ENCODE measurements at places on chromosomes 16 and 17.

DNA sequence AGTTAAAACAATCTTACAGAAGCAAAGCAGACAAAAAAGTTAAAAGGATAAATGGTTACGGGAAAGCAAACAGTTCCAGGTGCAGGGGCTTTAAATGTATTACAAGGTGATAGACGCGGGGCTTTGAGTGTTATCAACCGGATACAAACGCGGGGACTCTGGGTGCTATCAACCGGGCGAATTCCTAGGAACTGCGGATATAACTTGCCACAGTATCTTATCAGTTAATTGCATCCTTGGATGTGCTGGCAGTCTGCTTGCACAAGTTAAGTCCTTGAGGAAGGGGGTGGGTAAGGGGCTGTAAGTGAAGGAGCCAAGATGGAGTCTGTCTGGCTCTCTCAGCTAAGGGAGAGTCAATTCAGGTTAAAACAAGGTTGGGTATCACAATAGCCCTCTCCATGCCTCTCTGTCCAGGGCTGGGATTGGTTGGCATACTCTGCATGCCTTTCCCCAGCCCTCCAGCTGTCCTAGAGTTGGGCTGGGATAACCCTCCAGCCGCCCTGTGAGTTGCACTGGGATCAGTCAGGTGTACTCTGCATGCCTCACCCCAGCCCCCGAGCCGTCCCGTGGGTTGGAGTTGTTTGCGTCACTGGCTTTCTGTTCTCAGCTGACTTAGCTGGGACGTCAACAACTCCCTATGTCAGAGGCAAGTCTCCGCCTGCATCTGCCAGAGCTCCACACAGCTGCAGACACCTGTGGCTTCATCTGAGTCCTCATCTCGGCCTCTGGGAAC lies 40.9 kb downstream of the TMEM235 start:
- no peak for DNase-seq

GRCh38 chr17:55532670-55533069 lies 21.4 kb upstream of the SMIM36 start:
- no peak for DNase-seq

DNA sequence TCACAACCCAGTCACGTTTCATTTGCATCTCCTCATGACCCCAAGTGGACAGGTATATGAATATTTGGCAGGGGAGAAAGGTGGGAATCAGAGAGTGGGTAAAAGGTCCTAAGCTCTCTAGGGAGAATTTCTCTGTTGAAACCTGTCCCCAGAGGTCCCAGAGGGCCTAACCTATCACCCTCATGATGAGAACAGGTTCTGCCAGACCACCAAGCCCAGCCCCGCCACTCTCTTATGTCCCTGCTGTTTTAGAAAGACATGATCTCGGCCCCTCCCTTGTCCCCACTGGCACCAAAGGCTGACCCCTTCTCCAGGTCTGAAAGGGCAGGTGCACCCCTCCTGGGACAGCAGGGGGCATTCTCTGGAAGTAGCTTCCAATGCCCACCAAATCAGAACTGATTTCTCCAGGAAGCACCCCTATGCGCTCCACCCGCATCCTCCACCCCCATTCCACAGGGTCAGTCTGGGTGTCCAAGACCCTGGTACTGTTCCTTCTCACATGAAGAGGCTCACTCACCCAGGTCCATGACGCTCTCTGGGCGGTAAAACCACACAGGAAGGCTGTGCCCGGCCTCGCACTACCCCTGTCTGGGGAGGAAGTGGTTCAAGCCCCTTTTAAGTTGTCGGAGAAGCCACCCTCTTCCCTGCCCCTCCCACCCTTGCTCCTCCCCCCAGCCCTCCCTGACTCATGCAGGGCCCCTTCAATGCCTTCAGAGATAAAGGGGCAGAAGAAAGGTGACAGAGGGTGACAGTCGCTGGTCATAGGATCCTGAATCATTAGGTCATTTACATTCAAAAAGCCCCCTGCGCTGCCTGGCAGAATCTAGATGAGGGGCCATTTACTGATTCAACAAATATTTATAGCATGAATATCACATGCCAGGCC lies at the start of gene CCR7:
Gene CCR7 (minus strand): TSS at position 590 of the 886 bp plus-strand sequence. CDS start 63 bp downstream, at position 527.
- no peak for DNase-seq

- no peak for DNase-seq
These were observed 176.4 kb upstream of the KCNJ16 start for GRCh38 chr17:69898601-69899000.

- no peak for DNase-seq
These were observed 55.0 kb downstream of the MEAK7 start for GRCh38 chr16:84449156-84450140.

- no peak for DNase-seq
These were observed 513 bp downstream of the ADAM11 start for GRCh38 chr17:44759086-44759915.

- DNase-seq = no peak
These were observed 32.0 kb upstream of the ABCA5 start for GRCh38 chr17:69358688-69359596.

DNA sequence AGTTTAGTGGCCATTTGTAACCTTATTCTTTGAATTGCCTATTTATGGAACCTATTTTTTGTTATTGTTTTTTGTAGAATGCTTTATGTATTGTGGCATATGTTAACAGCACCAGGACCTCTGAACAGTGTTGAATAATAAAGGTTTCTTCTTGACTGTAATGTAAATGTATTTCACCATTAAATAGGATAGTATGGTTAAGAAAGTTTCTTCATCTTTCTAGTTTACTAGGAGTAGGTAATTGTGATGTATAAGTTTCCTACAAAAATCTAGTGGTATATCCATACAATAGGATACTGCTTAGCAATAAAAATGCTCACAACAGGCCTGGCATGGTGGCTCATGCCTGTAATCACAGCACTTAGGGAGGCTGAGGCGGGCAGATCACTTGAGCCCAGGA lies 52.3 kb downstream of the TAOK1 start:
- no peak for DNase-seq

GRCh38 chr16:27189335-27189972 lies 13.9 kb upstream of the KDM8 start:
- no peak for DNase-seq

DNA sequence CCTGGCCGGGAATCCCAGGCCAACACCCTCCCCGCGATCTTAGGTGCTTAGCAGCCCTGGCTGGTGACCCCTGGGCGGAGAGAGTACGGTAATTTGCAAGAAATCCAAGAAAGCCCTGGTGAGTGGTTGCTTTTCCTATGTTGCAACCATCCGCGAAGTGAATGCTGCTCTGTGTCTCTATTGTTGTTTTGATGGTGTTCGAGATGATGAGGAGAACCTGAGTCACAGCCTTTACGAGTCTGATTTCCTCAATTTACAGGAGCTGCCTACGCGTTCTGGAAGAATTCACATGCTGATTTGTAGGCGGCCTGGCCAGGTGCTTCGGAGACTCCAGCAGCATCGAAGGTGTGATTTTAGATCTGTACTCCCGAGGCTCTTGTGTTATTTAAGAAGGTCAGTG lies 63.3 kb downstream of the TMEM235 start:
- no peak for DNase-seq
